ENCODE measurements at places on chromosomes 6 and 20. TPM values are rescaled to one million over a fixed set of nuclear protein-coding genes. Genes with fewer than 3 reads are reported as not detected.

DNA sequence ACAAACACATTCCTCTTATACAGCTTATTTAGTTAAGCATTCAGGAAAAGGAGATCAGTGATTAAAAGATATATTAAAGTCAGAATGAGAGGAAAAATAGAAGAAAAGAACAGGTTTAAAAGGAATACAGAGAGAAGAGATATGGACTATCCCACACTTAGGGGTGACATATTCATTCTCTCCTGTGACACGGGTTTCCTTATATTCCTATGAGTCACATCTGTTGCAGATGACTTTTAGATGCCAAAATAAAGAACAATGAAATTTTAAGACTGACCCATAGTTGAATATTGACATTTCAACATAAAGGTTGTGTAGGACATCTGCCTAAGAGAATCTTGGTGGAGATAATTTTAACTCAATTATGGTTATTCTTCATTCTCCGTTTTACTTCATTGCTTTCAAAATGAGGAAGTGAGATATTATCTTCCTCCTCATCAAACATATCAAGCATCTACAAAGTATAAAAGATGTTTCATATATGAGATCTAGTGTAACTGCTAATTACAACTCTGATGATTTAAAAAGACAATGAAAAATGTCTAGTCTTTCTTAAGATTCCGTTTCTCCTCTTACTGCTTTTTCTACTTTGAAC is 1336.7 kb upstream of the CITED2 start:
- no peak overlapping the region for H3K4me3 ChIP-seq
- DNase-seq, result no peak
- no peak overlapping the region for H3K27ac ChIP-seq
- H3K27me3 ChIP-seq, result peaks cover 9% of the 10 kb centered on the region
- H3K36me3 ChIP-seq, result no peaks in the 10 kb centered on the region

Gene PGC
- not detected for total RNA-seq

DNA sequence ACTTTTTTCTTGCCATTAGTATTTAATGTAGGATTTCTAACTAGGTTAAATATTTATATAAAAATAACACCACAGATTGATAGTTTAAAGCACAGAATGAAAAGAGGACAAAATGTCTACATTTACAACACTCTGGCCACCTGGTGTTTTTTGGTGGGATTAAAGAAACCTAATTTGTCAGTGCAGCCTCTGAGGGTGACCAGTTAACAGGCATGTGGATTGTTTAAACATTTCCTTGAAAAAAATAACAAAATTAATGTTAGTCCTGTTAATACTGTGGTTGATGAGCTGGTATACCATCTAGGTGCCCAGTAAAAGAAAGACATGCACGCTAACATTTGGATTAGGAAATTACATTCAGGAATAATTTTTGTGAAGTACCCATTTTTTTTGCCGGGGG is 8.8 kb downstream of the SLC9A8 start:
- DNase-seq, result no peak
- peaks cover 34% of the 10 kb centered on the region for H3K4me1 ChIP-seq
- H3K27me3 ChIP-seq, result no peaks in the 10 kb centered on the region
- H3K4me3 ChIP-seq, result no peak overlapping the region

- no peaks in the 10 kb centered on the region for H3K4me1 ChIP-seq
- no peaks in the 10 kb centered on the region for H3K27me3 ChIP-seq
- H3K36me3 ChIP-seq, result peaks cover 45% of the 10 kb centered on the region
- no peak for DNase-seq
- no peak overlapping the region for H3K4me3 ChIP-seq
- H3K27ac ChIP-seq, result no peak overlapping the region
Measured at GRCh38 chr6:152209211-152209610, 401.7 kb downstream of the ESR1 start.

Gene SCRT2
- total RNA-seq, result not detected

Gene EPB41L1
- not detected for total RNA-seq

Gene ADGRB3
- total RNA-seq, result not detected

GRCh38 chr6:71452697-71453370 is 164.2 kb downstream of the OGFRL1 start:
- H3K4me1 ChIP-seq, result no peaks in the 10 kb centered on the region
- H3K27ac ChIP-seq, result no peak overlapping the region
- H3K4me3 ChIP-seq, result no peak overlapping the region
- no peaks in the 10 kb centered on the region for H3K36me3 ChIP-seq

- peaks cover 4% of the 10 kb centered on the region for H3K4me1 ChIP-seq
- DNase-seq, result no peak
- H3K36me3 ChIP-seq, result peaks cover 30% of the 10 kb centered on the region
- H3K27me3 ChIP-seq, result no peaks in the 10 kb centered on the region
- no peak overlapping the region for H3K27ac ChIP-seq
Measured at GRCh38 chr6:100595456-100595855, 130.7 kb upstream of the SIM1 start.

- no peak overlapping the region for H3K27ac ChIP-seq
- H3K27me3 ChIP-seq, result no peaks in the 10 kb centered on the region
- no peaks in the 10 kb centered on the region for H3K36me3 ChIP-seq
- no peaks in the 10 kb centered on the region for H3K4me1 ChIP-seq
Measured at GRCh38 chr20:6468423-6469116, 298.9 kb upstream of the BMP2 start.

- H3K27ac ChIP-seq, result no peak overlapping the region
- DNase-seq, result no peak
- H3K27me3 ChIP-seq, result no peaks in the 10 kb centered on the region
- peaks cover 31% of the 10 kb centered on the region for H3K4me1 ChIP-seq
- peaks cover 7% of the 10 kb centered on the region for H3K36me3 ChIP-seq
- no peak overlapping the region for H3K4me3 ChIP-seq
Measured at GRCh38 chr6:30918670-30919069, 4.6 kb downstream of the VARS2 start.

GRCh38 chr20:23963941-23964340 is 24.6 kb downstream of the GGTLC1 start:
- no peak overlapping the region for H3K4me3 ChIP-seq
- peaks cover 28% of the 10 kb centered on the region for H3K27me3 ChIP-seq
- no peak for DNase-seq

- no peak for DNase-seq
- no peak overlapping the region for H3K27ac ChIP-seq
- no peak overlapping the region for H3K4me3 ChIP-seq
- H3K4me1 ChIP-seq, result no peaks in the 10 kb centered on the region
- peaks cover 21% of the 10 kb centered on the region for H3K36me3 ChIP-seq
- H3K27me3 ChIP-seq, result no peaks in the 10 kb centered on the region
Measured at GRCh38 chr6:44897316-44897715, 430.8 kb upstream of the RUNX2 start.

Gene GABRR1
- total RNA-seq, result not detected

GRCh38 chr6:13624871-13625288 is 9.7 kb downstream of the NOL7 start:
- H3K27me3 ChIP-seq, result no peaks in the 10 kb centered on the region
- H3K4me1 ChIP-seq, result peaks cover 11% of the 10 kb centered on the region
- no peak for DNase-seq
- H3K4me3 ChIP-seq, result no peak overlapping the region
- H3K36me3 ChIP-seq, result peaks cover 42% of the 10 kb centered on the region
- H3K27ac ChIP-seq, result peak overlapping the region; percentile 13

- H3K36me3 ChIP-seq, result no peaks in the 10 kb centered on the region
- no peak for DNase-seq
- H3K27ac ChIP-seq, result no peak overlapping the region
Measured at GRCh38 chr6:138498629-138499302, 528 bp downstream of the NHSL1 start.

Gene SESN1
- total RNA-seq, result 20.9 TPM

Gene BMP7
- not detected for total RNA-seq

DNA sequence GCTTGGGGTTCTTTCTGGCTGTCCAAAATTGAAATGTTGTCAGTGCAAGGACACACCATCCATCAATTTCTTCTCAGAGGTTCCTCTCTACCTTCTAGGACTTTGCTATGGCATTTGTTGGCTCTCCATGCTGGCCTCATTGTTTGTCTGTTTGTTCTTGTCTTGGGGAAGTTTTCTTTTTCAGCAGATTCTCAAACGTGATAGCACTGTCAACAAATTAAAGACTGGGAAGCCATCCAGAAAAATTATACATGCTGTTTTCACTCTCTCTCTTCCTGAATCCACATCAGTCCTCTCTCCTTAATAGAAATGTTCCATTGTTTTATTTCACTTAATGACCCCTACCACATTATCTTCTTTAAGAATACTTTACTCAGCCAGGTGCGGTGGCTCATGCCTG is 130.4 kb downstream of the PCSK2 start:
- H3K4me1 ChIP-seq, result no peaks in the 10 kb centered on the region
- no peak overlapping the region for H3K4me3 ChIP-seq
- H3K27ac ChIP-seq, result no peak overlapping the region
- H3K27me3 ChIP-seq, result no peaks in the 10 kb centered on the region
- no peak for DNase-seq

GRCh38 chr6:157227202-157228166 is 95.8 kb downstream of the TMEM242 start:
- H3K27ac ChIP-seq, result peak overlapping the region; percentile 11
- peak; percentile 71 for DNase-seq
- H3K4me1 ChIP-seq, result peaks cover 30% of the 10 kb centered on the region
- no peak overlapping the region for H3K4me3 ChIP-seq

Gene HLA-DMB
- total RNA-seq, result 31.2 TPM

DNA sequence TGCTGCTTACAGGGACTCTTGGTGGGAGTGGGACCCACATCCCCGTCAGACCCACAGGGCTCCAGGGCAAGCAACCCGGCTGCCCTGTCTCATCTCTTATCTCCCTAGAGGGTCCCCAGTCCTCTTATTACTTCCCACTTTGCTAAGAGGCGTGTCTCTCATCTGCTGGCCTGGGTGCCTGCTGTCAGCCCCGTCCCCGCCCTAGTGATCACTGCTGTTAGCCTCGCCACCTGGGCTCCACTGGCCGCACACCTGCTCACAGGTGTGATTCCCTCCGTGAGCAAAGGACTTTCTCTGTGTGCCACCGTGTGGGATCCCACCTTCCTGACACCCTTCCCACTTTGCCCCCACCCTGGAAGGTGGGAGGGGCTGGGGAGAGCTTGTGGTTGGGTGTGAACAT is 57.6 kb downstream of the TCP11 start:
- H3K27me3 ChIP-seq, result no peaks in the 10 kb centered on the region
- no peak for DNase-seq
- H3K4me1 ChIP-seq, result peaks cover 2% of the 10 kb centered on the region
- no peaks in the 10 kb centered on the region for H3K36me3 ChIP-seq
- H3K4me3 ChIP-seq, result no peak overlapping the region

Gene CHRNA4
- not detected for total RNA-seq

DNA sequence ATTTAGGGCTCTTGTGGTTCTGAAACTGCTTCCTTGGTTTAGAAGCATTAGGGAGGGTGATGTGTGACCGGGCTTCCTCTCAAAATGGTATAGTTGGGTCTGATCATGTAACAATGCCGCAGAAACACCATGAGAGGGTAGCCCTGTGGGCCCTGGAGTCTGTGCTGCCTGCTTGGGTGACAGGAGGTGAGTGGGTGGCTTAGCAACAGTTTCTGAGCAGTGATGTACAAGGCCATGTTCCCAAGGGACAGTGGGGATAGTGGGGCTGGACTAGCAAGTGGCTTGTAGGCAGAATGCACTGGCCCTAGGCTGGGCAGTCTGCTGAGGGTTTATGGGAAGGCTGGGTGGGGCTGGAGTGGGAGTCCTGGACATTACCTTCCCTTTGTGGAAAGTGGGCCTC is 106.9 kb upstream of the MYL9 start:
- no peak overlapping the region for H3K4me3 ChIP-seq
- H3K27ac ChIP-seq, result no peak overlapping the region
- H3K36me3 ChIP-seq, result no peaks in the 10 kb centered on the region

Gene GSTA2
- not detected for total RNA-seq

- H3K4me3 ChIP-seq, result no peak overlapping the region
- no peaks in the 10 kb centered on the region for H3K36me3 ChIP-seq
- peaks cover 10% of the 10 kb centered on the region for H3K4me1 ChIP-seq
- DNase-seq, result no peak
Measured at GRCh38 chr6:35955970-35956369, 35.1 kb upstream of the SRPK1 start.

DNA sequence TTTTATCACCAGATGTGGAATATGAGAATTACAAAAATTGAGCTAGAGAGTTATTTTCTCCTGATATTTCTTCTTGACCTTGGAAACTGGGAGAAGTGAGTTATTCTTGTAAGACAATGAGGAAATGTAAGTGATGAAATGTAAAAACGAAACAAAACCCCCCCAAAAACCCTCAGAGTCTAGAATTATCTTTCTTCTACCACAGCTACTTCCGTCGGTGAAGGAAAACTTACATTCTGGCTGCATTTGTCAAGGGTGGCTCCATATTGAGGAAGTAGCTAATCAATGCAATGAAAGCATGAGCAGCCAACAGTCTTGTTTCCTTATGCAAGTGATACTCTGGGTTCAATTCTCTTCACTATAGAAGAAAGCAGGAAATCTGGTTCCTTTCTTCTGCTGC is 661.7 kb upstream of the CITED2 start:
- H3K27me3 ChIP-seq, result no peaks in the 10 kb centered on the region
- H3K36me3 ChIP-seq, result no peaks in the 10 kb centered on the region
- H3K4me3 ChIP-seq, result no peak overlapping the region
- no peak overlapping the region for H3K27ac ChIP-seq
- no peak for DNase-seq
- H3K4me1 ChIP-seq, result no peaks in the 10 kb centered on the region

- H3K4me1 ChIP-seq, result no peaks in the 10 kb centered on the region
- DNase-seq, result no peak
Measured at GRCh38 chr6:101208152-101208551, 185.4 kb upstream of the GRIK2 start.

DNA sequence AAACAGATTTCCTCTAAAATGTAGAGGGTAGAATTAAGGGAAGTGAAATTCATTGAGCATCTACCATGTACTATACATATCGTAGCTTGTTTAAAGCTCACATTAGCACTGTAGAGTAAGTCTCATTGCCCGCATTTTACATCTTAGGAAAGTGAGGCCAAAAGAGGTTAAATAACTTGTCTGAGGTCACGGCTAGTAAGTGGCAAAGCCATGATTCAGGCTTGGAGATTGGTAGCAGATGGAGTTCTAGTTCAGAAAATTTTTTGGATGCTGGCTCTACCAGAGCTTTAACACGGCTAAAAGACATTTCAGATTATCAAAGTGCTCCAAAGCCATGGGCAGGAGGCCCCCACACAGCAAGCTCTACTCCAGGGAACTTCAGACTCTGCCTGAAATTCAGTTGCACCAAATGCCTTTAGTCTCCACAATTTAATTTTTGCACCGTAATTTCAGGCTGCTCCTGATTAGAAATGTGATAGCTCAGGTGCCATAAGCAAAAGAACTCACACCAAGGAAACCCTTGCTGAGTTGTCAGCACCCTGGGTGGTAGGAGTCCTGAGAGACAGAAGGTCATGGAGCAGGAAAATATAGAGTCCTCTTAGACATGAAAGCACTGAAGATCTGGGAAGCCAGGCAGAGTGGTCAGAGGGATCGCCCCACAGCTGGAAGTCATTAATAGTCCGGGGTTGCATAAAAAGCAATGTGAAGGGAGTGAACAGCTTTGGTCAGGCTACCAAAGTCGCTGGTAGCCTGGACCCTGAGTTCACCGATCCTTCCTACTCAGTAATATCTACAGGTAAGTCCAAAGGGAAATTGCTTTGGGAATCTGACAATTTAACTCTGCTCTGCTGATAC is 55.2 kb upstream of the ASIP start:
- no peak overlapping the region for H3K4me3 ChIP-seq
- no peaks in the 10 kb centered on the region for H3K36me3 ChIP-seq
- DNase-seq, result no peak
- peaks cover 50% of the 10 kb centered on the region for H3K27me3 ChIP-seq
